Activated T-helper 17 cell treated with anti-CD3 and anti-CD28 coated beads, Interleukin-2, amount 50 U/mL, for 72 hours (primary cell): ENCODE measurements at places on chromosomes 1 and 21.

- peak; percentile 79 for ATAC-seq
Observed at GRCh38 chr1:173205146-173206051, 1.7 kb downstream of the TNFSF4 start.

DNA sequence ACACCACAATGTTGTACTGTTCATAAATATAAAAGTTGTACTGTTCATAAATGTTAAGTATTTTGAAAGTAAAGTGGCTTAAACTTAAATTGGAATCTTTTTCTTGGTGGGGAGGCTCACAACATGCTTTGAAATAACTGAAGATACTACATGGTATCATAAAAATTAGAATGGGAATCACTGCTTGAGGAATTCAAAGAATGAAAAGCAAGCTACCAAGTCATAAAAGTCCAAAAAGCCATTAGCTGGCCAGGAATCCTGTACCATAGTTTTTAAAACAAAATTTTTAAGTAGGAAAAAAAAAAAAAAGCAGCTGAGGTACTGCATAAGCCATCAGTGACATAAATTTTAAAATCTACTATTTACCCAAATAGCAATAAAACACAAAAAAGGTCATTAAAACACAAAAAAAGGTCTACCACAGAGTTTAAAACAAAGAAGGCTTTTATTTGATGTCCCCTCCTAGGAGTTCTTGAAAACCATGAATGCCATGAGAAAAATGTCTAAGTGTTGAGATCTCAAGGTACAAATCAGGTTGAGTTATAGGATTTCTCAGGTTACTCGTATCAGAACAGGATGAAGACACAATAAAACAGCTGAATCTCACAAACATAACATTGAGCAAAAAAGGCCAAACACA is 8.6 kb downstream of the ZZZ3 start:
- ATAC-seq, result no peak

GRCh38 chr21:45235488-45235887 is 52.2 kb downstream of the POFUT2 start:
- no peak for ATAC-seq

DNA sequence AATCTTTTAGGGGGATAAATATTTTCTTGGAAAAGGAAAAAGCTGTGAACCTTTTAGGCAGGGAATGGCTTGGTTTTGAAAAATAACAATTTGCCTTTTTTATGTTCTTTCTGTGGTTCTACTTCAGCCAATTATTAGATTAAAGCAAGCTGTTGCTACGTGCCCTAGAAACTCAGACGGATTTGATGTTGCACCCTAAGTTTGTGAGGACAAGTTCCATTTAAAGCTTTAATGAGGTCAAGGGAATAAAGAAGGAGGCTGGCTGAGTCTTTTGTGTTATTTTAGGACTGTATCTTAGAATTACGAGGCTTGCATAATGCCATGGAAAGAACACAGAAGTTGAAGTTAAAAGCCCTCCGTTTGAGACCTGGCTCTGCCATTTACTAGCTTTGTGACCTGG is 216.9 kb downstream of the NUF2 start:
- ATAC-seq, result no peak

DNA sequence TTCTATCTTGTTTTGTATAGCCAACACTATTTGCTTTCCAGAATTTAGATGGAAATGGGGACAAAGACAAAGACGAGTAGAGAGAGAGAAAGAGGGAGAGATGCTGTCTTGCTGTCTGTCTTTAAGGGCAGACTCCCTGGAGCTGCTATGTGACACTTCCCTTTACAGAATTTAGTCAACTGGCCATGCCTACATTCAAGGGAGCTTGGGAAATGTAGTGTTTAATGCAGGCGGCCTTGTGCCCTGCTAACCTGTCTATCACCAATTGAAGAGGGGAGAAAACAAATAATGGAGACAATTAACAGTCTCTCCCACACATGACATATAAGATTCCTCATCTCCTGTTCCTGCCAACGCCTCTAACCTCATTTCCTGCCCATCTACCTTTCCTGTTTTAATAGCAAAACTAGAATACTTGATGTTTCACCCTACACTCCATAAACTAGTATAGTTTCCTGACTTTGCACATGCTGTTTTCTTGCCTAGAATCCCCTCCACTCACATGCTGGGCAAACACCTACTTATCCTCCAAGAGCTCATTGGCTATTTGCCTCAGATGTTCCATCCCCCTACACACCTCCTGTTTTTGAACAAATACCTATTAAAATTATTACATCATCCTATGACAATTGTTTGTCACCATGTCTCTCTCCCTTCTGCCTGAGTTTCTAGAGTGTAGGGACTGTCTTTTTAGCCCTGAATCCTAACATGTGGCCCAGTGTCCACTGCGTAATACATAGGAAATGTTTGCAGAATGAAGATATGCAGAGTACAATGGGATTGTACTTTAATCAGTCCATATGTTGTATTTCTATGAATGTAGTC is 117.2 kb downstream of the SLC25A24 start:
- peak; percentile 68 for ATAC-seq

DNA sequence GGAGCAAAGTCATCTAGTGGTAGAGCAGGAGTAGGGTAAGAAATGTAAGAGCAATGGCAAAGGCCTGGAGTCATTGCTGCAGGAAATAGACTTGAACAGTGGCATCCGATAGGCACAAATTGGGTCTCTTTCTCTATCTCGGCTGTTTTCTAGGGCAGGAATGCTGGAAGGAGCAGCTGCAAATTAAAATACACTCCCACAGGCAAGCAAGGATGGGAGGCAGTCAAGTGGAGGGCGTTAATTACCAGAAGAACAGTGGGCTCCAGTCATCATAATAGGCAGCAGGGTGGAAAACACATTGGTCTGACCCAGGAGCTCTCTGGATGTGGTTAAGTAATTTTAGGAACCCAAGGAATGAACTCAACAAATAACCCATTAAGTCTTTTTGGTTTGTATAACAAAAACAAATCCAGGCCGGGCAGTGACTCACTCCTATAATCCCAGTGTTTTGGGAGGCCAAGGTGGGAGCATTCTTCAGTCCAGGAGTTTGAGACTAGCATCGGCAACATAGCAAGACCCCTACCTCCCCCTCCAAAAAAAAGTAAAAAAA is 7.8 kb upstream of the TDRD5 start:
- ATAC-seq, result no peak

DNA sequence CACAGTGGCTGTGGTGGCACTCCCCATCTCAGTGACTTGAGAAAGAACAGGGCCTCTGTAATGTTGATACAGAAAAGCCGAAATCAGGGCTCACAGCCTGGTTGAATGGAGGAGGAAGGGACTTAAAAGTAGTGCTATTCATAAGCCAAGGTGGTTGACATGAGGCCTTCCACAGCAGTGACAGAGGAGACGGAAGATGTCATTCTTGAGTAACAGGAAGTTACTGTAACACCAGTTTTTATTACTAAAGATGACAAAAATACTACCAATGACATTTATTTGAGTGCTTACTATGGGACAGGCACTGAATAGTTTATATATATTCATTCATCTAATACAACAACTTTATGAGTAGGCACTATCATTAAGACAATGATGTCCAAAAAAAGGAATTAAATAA is 52.8 kb upstream of the GNG12 start:
- ATAC-seq, result no peak

GRCh38 chr1:150127868-150128267 is 21.8 kb upstream of the PLEKHO1 start:
- peak; percentile 87 for ATAC-seq

DNA sequence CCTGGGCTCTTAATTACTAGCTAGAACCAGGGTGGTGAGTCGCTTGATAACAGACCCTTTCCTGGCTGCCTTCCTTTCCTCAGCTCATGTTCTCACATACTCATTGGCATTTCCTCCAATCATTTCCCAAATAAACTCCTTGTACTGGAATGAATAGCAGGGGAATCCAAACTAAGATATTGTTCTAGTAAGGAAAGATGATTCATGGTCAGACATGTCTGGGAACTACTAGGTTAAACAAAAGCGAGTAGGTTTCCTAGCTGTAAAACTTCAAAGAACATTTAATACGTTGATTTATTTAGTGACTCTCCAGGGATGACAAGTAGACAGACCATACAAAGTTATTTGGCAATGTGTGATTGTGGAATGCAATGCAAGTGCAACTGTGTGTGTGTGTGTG is 121.2 kb upstream of the KCNJ6 start:
- no peak for ATAC-seq

DNA sequence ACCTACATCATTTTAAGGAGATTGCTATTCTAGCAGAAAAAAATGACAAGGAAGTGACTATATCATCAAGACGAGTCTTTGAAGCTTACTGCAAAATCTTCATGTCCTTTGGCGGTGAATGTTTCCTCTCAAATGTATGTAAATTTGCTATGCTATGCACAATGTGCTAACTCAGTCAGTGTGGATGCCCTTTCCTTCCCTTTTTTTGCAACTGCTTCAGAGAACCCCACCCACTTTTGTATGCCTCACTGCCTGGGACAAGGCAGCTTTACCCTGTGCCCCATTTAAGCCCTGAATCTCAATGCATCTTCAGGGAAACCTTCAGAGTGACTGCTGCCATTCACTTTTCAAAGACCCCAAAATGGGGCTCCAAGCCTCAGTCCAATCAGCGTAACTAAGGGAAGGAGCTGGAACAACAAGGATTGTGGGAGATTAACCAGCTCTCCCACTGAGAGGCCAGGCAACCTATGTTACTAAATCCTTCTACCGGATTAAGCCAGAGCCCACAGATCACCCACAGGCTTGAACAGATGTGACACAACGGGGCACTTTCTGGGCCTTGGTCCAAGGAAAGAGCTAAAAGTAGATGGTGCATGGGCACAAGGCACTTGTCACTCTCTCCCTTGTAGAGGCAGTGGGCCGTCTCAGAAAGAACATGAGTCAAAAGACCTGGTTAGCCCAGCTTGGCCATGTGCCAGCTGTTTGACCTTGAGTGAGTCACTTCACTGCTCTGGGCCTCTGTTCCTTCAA is 154.4 kb downstream of the PLPP3 start:
- ATAC-seq, result no peak

GRCh38 chr1:26477446-26478152 is 5.4 kb downstream of the HMGN2 start:
- no peak for ATAC-seq

- peak; percentile 42 for ATAC-seq
Observed at GRCh38 chr1:224684979-224685425, 68.9 kb downstream of the CNIH3 start.

- ATAC-seq, result no peak
Observed at GRCh38 chr1:33442141-33442540, 11.2 kb upstream of the PHC2 start.

GRCh38 chr1:212566522-212567479 is 41.8 kb upstream of the ATF3 start:
- peak; percentile 99 for ATAC-seq

GRCh38 chr1:41053316-41053715 is 31.8 kb upstream of the SLFNL1 start:
- ATAC-seq, result no peak

GRCh38 chr1:44842862-44843655 is at the start of gene PTCH2:
Gene PTCH2 (minus strand): TSS chr1:44843253. CDS start chr1:44842932, 321 bp downstream.
- peak; percentile 45 for ATAC-seq

DNA sequence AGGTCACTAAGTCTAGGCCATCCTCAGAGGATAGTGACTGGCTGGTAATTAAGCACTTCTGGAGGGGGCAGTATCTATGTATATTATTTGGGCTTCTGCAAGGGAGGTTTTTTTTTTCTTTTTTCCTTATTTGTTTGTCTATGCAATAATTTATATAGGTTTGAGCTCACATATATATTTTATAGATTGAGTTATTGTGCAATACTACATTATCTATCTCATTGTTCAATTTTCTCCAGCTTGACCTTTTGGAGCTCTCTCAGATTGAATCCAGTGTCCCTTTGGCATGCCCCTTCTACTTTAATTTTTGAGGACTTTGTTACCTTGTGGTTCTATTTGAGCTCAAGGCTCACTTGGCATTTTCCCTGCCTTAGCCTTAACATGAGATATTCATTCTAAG is 852.1 kb downstream of the KCNT2 start:
- ATAC-seq, result no peak

- ATAC-seq, result no peak
Observed at GRCh38 chr21:45934085-45934484, 47.5 kb upstream of the COL6A1 start.

- ATAC-seq, result no peak
Observed at GRCh38 chr1:82567348-82567747, 766.6 kb downstream of the ADGRL2 start.

DNA sequence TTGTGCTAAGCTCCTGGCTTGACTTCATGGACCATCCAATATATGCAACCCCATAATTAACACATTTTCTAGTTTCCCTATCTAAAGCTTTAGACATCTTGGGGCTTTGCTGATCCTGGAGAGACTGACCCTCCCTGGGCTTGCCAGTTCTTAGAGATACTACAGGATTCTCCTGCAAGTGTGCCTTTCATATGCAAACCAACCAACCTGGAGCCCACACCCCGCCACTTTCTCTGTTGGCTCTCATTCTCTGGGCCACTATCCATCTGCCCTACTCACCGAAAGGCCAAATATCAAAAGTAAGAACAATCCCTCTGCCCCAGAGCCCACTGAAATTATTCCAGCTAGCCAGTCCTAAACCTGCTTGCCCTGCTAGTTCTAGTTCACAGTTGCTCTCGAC is 2.2 kb upstream of the GBP6 start:
- ATAC-seq, result no peak

DNA sequence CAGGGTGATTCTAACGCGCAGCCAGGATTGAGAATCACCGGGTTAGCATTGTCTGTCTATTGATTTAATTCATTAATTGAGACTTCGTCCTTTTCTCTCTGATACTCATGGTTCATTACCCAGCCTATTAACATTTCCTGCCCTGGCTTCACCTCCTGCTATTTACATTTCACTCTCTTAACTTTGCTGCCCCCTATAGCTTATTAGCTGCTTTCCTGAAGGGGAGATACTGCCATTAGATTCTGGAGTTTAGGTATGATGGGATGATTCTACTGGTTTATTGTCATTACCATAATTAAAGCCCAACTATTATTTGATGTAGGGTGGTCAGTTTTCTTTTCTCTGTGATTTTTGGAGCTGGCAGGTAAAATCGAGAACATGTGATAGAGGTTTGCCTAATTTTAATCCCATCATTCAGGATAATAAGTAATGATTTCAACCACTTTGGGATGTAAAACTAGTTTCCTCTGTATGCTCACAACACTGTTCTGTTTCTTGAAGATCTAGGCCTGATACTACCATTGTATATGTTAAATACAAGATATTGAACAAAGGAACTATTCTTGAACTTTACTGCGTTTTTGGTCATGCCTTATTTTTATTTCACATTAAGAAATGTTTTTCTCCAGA is 6.4 kb downstream of the PPP2R5A start:
- ATAC-seq, result no peak

- peak; percentile 28 for ATAC-seq
Observed at GRCh38 chr1:1419813-1420653, 1.0 kb downstream of the ANKRD65 start.

- ATAC-seq, result no peak
Observed at GRCh38 chr1:87956750-87957149, 628.1 kb downstream of the LMO4 start.

DNA sequence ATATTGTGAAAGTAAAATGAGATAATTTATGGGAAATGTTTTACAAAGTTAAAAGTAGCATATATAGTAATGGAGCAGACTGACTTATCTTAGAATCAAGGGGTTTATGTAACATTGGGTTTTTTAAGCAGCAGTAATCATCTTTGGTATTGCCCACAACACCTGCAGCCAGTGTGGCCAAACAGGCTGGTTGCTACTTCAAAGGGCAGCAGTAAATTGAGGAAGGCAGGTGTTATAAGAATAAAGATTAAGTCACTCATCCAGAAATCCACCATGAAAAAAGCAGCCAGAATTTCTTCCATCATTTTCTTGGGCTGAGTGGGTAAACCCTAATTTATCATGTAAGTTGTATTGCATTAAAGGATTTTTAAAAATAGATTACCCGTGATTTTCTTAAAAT is 16.7 kb downstream of the DYNLT5 start:
- ATAC-seq, result no peak
